T-helper 2 cell (primary cell): ENCODE measurements at places on chromosomes 12 and 14.

GRCh38 chr14:58055497-58056010 is 96.5 kb downstream of the ARMH4 start:
- DNase-seq: no peak

DNA sequence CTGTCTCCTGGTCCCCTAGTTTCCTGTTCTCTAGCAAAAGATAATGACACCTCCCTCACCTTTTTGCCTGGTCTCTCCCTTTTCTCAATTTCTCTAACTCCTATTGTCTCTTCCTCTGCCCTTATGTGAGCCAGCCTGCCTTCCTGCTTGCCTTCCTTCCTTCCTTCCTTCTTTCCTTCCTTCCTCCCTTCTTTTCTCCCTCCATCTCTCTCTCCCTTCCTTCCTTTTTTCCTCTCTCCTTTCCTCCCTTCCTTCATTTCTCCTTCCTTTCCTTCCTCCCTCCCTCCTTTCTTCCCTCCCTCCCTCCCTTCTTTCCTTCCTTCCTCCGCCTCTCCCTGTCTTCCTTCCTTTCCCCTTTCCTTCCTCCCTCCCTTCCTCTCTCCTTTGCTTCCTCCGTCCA is 45.7 kb upstream of the TBX5 start:
- no peak for DNase-seq

DNA sequence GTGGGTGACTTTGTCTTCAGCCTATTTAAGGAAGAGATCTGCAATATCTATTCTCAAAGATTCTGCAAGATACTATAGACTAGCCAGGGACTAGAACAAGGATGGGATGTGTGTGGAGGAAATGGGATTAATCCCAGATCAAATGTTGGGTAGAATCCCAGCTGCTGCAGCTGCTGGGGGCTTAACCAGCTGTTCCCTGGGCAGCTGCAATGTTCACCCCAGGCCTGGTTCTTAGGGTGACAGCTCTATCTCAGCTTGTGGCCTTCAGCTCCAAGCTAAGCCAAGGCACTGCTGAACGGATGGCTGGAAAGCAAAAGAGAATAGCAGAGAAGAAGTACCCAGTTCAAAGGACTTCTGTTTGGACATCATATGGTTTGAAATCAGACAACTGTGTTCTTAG is 10.0 kb upstream of the RHEBL1 start:
- no peak for DNase-seq

- DNase-seq: no peak
These were observed 6.7 kb downstream of the RPH3A start for GRCh38 chr12:112798048-112798760.

- no peak for DNase-seq
These were observed 3.1 kb downstream of the CDH24 start for GRCh38 chr14:23054000-23054811.

- peak; percentile 51 for DNase-seq
These were observed 9.8 kb downstream of the BCL11B start for GRCh38 chr14:99261912-99262787.

GRCh38 chr14:32251530-32251929 is 48.5 kb upstream of the RNU6-8 start:
- no peak for DNase-seq
